ENCODE measurements at places on chromosomes 2 and 18.

- DNase-seq = no peak
Measured at GRCh38 chr18:62287781-62288664, 37.1 kb upstream of the TNFRSF11A start.

DNA sequence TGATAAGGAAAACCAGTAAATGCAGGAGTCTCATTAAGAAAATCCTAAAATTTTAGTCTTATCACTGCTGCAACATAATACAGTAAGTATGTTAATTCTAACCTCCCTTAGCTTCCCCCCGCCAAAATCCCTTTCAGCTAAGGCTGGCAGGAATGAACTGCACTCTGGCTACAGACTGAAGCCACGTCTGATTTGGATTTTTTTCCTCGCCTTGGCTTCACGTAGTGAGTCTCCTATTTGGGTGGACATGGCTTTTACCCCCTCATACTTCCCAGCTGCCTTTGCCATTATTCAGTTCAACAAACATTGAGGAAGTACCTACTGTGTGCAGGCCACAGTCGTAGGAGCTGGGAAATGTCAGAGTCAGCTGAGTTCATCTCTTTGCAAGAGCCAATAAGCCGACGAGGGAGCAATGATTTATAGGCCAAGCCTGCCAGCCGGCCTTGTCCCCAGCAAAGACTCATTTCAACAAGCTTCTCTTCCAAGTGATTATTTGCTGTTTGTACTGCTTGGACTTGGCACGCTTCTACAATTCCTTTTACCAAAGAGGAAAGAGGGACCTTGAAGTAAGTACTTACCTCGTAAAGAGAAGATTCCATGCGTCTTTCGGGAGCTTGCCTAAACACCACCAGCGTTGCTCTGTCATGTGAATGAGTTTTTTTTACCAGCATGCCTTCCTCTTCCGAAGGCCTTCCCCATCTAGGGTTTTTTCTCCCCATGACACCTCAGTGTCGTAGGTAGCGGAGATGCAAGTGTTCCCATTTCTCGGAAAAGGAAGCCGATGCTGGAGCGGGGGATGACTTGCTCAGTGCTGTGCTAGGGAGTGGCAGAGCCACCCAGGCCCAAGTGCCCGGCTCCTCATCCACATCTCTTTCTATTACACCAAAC, 138.6 kb downstream of the KLHL29 start:
- DNase-seq = no peak

DNA sequence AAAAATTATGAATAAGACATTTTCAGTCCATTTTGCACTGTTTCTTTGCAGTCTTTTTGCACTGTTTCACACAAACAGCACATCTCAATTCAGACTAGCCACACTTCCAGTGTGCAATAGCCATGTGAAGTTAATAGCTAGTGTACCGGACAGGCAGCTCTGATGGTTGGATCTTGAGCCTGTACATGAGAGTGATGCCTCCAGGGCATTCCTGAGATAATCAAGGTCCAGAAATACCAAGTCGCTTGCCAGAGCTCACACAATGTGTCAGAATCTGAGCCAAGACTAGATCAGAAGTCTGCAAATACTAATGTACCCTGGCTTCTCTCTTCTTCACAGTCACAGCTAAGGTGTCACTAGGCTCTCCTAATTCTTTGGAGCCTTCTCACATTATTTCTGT, 180.2 kb downstream of the OSR1 start:
- DNase-seq = no peak

GRCh38 chr2:78768016-78768415, 257.5 kb upstream of the REG3G start:
- no peak for DNase-seq

DNA sequence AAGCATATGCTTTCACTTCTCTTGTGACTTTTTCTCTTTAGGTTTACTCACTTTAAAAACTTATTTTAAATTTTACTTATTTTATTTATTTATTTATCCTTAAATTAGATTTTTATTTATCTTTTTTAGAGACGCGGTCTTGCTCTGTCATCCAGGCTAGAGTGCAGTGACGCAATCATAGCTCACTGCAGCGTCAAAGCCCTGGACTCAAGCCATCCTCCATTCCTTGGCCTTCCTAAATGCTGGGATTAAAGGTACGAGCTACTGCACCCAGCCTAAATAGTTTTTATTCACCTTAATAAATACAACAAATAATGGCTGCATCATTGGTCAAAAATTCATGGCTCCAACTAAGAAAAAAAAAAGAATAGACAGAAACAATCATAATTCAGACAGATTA, 415.7 kb upstream of the FIGN start:
- no peak for DNase-seq

DNA sequence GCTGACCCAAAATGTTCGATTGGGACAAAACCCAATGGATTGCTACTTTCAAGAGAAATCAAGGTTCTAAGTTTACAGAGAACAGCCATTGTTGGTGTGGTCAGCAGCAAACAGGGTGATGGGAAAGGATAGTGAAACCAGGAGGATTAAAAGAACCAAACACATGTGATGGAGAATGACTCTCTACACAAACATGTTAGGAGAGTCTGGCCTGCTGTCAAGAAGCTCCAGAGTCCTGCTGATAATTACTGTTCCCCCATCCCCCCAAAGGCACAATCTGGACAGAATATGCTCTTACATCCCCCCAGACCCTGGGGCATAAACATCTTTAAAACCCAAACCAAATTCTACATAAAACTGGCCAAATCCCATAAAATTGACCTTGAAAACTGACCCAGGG, 32.0 kb upstream of the ACYP2 start:
- DNase-seq = no peak

- DNase-seq = no peak
Measured at GRCh38 chr2:200966770-200967169, 3.3 kb upstream of the ORC2 start.

GRCh38 chr18:8406868-8407250, 202.4 kb upstream of the RAB12 start:
- no peak for DNase-seq

- DNase-seq = no peak
Measured at GRCh38 chr2:166892397-166892796, 4.1 kb downstream of the XIRP2 start.

- no peak for DNase-seq
Measured at GRCh38 chr18:34594266-34594665, 115.8 kb upstream of the DTNA start.

DNA sequence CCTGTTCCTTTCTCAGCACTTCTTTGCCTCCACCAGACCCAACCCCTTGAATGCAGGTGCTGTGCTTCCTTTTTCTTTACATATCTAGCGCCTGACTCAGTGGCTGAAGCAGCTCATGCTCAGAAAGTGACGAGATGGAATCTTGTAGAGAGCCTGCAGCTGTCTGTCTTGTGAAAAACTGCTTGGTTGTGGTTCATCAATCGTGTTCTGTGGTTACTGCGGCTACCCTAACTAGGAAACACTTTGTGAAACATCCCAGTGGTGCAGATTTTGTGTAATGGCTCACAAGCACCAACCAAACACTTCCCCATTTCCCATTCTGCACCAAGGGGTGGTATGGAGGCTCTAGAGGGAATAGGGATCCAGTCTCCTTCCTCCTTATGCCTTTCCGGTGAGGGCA, 307.2 kb upstream of the MMADHC start:
- no peak for DNase-seq

GRCh38 chr2:126831234-126832005, 67.3 kb upstream of the TEX51 start:
- DNase-seq = no peak

- DNase-seq = no peak
Measured at GRCh38 chr2:240662681-240663080, 20.0 kb downstream of the AQP12B start.

DNA sequence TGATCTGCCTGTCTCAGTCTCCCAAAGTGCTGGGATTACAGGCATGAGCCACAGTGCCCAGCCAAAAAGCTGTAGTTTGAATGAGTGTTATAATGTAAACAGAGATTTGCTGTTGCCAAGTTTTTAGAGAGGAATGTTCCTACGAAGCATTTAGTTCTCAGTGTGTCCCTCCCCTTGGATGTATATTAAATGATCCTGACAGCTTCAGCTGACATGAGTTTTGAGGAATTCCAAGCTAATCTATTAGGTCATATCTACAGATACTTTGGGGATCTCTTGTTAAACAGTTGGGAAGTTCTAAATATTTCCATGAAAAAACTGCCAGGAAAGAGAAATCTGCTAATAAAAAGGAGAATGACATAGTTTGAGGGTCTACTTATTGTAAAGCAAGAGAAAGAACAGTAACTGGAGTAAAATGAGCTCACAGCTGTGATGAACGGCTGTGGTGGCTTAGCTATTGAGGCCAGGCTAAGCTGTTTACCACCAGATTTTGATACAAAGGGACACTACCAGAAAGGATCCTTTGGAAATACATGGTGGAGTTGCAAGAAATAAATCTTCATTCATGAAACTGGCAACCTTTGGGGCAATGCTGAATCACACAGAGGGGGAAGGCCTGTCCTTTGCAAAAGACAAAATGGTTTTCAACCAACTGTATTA, 2.6 kb upstream of the STON1 start:
- no peak for DNase-seq

GRCh38 chr18:49494660-49495059, 7.6 kb upstream of the C18orf32 start:
- DNase-seq = no peak

DNA sequence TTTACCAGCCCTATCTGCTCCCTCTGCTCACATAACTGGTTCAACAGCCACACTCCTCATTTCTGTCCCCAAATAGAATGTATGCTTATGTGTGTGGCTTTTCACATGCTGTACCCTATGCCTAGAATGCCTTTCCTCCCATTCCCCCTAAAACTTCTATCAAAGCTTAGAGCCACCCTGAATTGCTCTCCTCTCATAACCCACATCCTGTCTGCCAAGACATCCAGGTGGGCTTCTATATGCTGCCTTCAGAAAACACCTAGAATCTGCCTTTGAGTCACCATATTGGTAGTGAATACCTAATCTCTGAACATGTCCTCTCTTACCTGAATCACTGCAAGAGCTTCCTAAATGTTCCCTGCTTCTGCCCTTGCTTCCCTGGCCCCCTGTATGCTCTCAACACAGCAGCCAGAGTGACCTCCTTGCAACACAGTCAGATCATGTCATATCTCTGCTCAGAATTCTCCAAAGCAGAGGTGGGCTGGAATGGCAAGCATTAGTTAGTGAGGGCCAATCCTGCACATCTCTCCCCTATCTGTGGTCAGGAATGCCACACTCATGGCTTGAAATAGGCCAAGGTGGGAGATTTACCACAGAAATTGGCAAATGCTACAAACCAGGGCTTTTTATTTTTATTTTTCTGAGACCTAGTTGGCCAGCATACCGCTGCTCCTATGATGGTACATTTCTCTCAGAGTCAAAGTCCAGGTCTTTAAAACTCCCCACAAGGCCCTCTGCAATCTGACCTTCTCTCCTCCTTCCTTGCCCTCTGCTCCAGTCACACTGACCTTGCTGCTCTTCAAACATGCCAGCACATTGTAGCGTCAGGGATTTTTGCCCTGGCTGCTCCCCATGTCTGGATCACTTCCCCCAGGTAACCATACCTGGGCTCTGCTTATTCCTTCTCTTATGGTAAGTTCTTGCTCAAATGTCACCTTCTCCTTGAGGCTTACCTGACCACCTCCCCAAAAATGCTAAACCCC, 111.8 kb upstream of the STON1 start:
- DNase-seq = no peak

- no peak for DNase-seq
Measured at GRCh38 chr2:223100061-223100511, 48.1 kb downstream of the KCNE4 start.

DNA sequence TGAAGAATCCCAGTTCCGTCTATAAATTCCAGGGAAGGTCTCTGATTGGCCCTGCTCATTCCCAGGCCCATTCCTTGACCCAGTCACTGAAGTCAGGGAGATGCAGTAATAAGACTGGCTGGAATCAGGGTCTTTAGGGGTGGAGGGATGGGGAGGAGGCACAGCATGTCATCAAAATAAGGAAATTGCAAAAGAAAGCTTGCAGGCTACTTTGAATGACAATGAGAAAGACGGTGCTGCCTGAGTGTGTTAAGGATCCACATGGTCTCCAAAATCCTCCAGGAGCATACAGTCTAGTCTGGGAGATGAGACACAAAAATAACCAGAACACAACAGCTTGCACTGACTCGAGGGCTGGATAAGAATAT, 2.0 kb upstream of the DES start:
- DNase-seq = no peak

GRCh38 chr2:15989559-15989958, 49.2 kb downstream of the MYCN start:
- no peak for DNase-seq

DNA sequence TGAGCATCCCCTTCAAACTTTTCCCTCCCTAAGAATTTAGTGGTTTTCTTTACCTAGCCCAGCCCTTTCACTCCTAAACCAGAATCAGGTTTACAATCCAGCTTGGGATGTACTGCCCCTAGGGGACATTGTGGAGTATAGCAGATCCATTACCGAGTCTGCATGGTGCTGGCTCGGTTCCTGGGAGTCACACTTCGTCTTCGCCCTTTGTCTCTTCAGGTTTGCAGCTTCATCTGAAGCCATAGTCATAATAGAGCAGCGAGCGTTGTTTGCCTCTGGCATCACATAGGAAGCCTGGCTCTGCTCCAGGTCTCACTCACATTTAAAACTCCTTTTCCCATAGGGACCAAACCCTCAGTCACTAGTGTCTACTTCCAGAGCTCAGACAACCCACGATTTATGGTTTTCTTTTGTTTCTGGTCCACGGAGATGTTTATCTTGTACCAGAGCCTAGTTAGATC, 16.8 kb upstream of the LYPD6 start:
- no peak for DNase-seq

DNA sequence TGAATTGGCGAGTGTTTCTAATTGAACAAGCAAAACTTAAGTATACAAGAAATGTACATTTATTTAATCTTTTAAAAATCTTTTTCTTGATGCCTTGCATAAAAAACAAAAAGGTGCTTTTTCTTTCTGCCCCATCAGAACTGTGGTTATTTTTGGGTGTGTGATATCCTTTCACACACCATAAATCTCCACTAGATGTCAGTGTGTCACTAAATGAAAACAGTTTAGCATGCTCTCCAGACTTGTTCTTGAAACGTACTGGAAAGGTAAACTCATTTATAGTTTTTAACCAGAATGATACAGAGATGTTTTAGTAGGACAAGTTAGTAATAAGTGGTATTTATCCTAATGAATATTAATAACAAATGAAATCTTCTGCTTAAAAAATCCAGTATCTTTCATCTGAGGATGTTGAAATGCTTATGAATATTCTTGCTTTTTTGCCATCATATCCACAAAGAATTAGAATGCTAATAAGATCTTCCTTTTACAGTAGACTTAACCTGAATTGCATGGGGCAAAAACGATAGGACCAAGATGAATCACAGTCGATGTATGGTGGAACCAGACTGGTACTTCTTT, 96.8 kb downstream of the UBE2E3 start:
- DNase-seq = no peak

- no peak for DNase-seq
Measured at GRCh38 chr2:68849579-68850030, 21.6 kb downstream of the BMP10 start.

DNA sequence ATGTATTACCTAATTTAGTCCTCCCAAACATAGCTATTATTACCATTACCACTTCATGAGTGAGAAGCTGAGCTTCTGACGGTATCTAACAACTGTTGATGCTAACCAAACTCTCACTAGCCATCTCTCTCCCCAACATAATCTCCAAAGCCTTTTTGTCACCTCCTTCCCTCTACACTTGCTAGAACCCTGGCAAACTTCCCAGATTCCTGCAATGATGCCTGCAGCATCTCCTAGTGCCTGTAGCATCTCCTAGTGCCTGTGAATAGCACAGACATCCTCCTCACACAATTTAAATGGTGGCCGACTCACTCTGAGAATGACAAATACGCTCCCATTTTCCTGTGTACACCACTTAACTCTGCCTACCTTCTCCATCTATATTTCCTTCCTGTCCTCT, 126.7 kb downstream of the STK39 start:
- no peak for DNase-seq

- no peak for DNase-seq
Measured at GRCh38 chr2:96105994-96106715, 10.2 kb downstream of the ADRA2B start.
